GM12891 (cell line): ENCODE measurements at places on chromosomes 3 and 15.

DNA sequence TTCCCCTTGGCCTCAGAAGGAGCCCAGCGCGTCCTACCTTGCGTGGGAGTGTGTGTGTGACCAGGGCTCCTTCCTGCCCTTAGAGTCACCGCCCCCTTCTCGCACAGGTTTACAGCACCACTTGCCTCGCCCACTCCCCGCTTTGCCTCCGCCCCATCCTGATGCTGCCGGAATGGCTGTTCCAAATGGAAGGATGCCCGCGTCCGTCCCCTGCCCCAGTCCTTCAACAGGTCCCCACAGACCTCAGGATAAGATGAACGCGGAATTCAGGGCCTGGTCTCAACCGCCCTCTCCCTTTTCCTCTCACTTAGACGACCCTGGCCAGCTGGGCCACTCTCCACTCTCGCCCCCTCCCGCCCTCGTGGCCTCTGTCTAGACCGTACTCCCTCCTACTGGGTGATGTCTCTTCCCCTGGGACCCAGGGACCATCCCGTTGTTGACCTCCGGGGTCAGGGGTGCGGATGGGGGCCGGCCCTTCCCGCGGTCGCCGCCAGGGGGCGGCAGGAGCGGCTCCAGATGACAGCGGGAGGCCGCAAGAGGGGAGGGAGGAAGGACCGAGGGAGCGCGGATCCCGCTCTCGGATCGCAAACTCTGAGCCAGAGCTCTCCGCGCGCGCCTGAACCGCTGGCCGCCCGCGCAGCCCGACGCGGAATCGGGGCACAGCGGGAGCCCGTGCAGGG lies at the start of gene THSD4:
TSS of gene THSD4 (plus strand) at position 585 of the 680 bp plus-strand sequence.
- DNase-seq = peak; percentile 91

GRCh38 chr3:103516950-103517349 lies 1082.1 kb downstream of the ZPLD1 start:
- no peak for DNase-seq

GRCh38 chr15:74782259-74783071 lies 585 bp downstream of the CSK start:
- no peak for DNase-seq

DNA sequence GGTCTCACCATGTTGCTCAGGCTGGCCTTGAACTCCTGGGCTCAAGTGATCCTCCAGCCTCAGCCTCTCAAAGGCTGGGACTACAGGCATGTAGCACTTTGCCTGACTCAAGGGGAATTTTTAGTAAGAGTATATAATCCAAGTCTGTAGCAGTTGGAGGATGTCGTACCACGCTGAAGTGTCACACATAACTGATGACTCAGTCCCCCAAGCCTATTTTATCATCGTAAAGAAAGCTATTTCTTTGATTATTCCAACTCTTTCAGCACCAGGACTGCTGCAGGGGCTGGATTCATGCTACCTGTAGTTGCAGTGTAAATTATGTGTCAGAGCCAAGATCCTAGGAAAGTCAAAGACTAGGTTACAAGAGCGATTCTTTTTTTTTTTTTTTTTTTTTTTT lies 1.4 kb upstream of the PRKCI start:
- no peak for DNase-seq

GRCh38 chr3:178255315-178255714 lies 280.9 kb upstream of the KCNMB2 start:
- no peak for DNase-seq

DNA sequence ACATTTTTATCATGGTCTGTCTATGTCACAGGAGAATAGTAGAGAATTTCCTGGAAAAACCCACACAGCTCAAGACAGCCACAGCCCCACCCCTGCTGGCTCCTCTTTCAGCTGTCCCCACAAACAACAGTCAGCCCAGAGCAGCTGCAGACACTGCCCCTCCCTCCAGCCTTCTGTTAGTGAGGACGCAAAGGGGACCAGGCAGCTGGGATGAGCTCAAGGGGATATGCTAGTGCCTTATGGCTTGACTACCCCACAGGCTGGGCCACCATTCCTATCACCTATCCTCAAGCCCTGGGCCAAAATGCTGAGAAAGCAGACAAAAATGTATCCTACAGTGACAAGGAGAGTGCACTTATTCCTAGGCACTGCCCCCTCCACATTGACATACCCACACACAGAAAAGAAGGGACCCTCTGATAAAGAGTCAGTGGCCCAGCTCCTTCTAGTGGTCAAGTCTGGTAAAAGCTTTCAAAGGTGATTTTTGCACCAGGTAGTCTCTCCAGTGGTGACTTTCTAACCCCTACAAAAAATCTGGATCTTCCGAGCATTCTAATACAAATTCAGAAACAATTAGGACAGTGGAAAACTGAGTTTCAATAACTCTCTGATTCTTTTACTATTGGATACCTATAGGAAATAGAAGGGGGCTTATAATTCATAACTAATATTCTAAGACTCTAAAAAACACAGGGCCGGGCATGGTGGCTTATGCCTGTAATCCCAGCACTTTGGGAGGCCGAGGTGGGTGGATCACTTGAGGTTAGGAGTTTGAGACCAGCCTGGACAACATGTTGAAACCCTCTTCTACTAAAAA lies 3.0 kb upstream of the MAP1A start:
- no peak for DNase-seq

DNA sequence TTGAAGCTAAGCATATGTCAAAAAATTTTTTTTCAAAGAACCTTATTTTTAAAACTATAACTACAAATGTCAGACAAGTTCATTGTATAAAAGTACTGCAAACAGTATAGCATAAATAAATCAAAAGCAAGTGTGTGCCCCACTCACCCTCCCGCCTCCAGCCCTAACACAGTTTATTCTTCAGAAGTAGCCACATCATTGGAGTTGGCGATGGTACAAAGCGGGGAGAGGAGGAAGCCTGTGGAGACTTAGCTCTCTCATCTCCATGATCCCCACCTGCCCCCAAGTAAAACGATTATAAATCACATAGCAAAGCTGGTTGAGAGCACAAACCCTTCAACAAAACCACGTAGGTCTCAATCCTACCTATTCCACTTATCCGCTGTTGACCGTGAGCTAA lies 33.6 kb downstream of the FOXP1 start:
- DNase-seq = no peak

DNA sequence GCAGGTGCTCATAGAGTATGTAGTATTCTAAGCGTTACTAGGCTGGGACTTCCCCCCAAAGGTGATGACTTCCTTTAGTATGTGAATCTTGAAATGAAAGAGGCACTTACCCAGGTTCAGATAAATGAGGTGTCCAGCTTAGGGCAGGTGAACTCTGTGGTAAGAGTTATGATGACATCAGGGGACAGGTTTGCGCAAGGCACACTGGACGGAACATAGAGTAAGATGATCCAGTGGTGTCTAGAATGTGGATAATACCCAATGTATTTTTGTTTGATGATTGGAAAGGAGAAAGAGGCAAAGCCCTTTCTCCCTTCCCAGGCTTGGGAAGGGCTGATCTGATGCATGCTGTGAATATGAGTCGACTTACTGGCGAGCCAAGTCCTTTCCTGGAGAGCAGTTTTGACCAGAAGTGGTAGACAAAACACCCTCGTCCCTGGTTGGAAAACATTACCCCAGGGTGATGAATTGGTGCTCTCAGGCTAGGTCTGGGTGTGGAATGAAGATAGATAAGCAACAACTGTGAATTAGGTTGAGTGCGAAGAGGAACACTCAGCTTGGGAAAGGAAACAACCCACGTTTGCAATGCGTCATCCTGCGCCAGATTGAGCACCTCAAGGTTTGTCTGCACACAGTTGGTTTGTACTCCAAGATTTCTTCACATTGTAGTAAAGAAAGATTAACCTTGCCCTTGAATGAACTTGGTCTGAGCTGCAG lies 124.2 kb downstream of the GHSR start:
- DNase-seq = no peak
